ENCODE measurements at places on chromosomes 2 and 18. TPM values are rescaled to one million over a fixed set of nuclear protein-coding genes. Genes with fewer than 3 reads are reported as not detected.

COL5A2 gene
- total RNA-seq = 90.5 TPM

LAMA3 gene
- total RNA-seq = 44.8 TPM

TMEM17 gene
- total RNA-seq = 5.4 TPM

REG1B gene
- not detected for total RNA-seq

INHBB gene
- 18.7 TPM for total RNA-seq

ALKAL2 gene
- not detected for total RNA-seq

CHRND gene
- total RNA-seq = not detected

RGPD3 gene
- 0.20 TPM for total RNA-seq

CHST9 gene
- total RNA-seq = 0.02 TPM

CD8B2 gene
- not detected for total RNA-seq

UPP2 gene
- total RNA-seq = not detected

RGPD8 gene
- total RNA-seq = 2.5 TPM

ADCYAP1 gene
- not detected for total RNA-seq

CPLX4 gene
- total RNA-seq = not detected

CYTIP gene
- total RNA-seq = not detected

STARD6 gene
- total RNA-seq = not detected

SLC16A14 gene
- 1.0 TPM for total RNA-seq

FOXD4L1 gene
- total RNA-seq = 0.40 TPM

CTAGE1 gene
- not detected for total RNA-seq

TRIM43B gene
- not detected for total RNA-seq

TLX2 gene
- 0.44 TPM for total RNA-seq

SPC25 gene
- total RNA-seq = 20.3 TPM

PLCD4 gene
- total RNA-seq = 0.59 TPM

SIGLEC15 gene
- 0.09 TPM for total RNA-seq

RPRM gene
- not detected for total RNA-seq

Data from A549 treated with CORT108297 at 1 μM for 4 hours (cell line).